ENCODE measurements at places on chromosomes 16 and 17.

DNA sequence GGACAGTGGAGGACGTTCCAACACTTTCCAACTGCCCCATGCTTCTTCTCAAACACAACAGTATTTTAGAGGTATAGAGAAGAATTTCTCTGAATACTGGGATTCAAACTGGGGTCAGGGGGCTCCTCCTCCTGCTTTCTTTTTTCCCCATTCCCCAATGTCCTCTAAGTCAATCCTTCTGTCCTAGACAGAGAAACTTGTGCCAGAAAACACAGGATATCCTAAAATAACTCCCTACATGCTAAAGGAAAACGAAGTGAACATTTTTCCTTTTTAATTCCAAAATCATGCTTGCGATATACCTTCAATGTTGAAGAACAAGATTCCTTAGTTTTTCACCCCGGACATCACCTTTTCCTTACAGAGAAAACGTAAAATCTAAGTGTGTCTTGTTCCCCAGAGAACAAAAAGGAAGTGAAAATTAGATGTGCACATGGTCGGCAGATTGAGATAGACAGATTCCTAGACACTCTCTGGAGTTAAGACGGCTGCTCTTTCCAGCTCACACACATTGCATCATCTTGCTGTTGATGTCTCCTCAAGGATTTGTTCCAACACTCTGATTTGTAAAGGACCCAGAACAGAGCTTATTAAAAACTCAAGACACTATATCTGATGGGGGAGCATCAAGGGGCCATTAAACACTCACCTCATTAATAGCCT, 228.2 kb downstream of the GRIN2A start:
- no peak for DNase-seq

GRCh38 chr16:20871258-20871657, 28.9 kb downstream of the DCUN1D3 start:
- no peak for DNase-seq

DNA sequence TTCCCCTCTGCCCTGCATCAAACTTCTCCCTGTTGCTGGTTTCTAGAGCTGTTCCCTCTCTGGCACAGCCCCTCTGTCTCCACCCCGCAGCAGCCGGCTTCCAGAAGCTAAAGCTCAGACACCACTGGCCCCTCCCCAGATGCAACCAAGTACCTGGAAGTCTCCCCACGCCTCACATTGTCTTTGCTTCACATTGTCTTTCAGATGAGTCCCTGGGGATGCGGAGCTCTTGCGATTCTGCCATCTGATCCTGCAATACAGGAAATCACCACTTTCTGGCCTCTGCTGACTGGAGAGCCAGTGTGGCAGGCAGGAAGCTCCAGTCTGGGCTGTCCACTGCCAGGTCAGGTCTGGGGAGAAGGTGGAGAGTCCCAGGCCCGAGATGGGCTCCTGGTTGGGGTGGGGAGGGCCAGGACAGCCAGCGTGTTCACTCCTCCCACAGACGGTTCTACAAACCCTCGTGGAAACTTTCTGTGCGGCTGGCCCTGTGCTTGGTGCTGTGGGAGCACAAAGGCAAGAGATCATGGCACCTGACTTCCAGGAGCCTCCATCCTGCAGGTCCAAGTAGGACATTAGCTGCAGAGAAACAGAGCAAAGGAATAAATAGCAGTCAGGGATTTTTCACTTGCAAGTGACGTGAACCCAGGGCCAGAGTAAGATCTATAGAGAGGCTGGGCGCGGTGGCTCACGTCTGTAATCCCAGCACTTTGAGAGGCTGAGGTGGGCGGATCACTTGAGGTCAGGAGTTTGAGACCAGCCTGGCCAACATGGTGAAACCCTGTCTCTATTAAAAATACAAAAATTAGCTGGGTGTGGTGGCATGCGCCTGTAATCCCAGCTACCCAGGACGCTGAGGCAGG, 47.9 kb upstream of the MAP3K14 start:
- DNase-seq: peak; percentile 60

DNA sequence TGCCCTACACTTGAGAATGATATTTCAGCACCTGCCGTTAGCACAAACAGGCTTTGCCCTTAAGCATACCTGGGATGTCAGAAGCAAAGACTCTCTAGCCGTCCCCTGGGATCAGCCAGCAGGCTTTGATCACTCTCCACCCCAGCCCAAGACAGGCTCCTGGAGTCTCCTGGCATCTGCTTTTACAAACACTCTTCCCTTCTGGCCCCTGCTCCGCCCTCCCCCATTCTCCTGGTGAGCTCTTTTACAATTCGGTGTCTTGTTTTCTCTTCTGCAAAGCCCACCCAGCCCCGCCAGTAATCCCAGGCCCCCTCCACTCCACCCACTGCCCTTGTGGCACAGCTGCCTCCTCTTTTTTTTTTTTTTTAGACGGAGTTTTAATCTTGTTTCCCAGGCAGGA, 50.4 kb downstream of the KATNIP start:
- DNase-seq: no peak

GRCh38 chr16:85157813-85158742, 45.8 kb upstream of the CIBAR2 start:
- no peak for DNase-seq

DNA sequence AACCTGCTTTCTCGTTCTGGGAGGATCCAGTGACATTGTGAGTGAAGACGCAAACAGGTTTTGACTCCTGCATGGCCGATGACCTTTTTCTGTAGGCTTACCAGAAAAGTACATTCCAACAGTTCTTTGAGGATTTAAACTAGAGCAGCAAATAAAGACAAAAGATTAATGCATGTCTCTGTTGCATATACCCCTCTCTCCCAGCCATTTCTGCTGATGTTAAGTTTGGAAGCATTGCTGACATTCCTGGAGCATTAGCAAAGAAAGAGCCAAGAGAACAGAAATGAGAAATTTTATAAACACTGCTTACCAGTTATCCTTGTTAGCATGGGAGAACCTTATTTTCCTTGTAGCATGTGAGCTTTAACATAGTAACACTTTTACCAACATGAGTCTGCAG, 49.3 kb downstream of the SIAH1 start:
- peak; percentile 57 for DNase-seq

- DNase-seq: no peak
Measured at GRCh38 chr17:17448076-17448475, 28.7 kb upstream of the MED9 start.

DNA sequence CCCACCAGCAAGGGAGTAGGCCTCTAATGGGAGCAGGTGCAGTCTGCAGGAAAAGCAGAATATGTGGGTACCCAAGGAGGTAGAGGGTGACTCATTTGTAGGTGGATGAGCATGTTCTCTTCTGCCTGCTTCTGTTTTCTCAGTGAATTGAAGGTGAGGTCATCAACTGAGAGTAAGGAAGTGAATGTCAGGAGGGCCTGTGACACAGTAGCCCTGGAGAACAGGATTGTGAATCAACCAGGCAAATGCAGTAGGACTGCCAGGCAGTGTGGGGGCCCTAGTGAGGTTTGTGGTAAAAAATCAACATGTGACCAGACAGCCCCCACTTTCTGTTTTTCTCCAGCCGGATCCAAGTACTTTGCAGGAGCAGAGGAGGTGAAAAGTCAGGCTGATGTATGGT, 150.5 kb upstream of the SOX9 start:
- no peak for DNase-seq

- no peak for DNase-seq
Measured at GRCh38 chr17:45018514-45018847, 33.0 kb downstream of the DCAKD start.

DNA sequence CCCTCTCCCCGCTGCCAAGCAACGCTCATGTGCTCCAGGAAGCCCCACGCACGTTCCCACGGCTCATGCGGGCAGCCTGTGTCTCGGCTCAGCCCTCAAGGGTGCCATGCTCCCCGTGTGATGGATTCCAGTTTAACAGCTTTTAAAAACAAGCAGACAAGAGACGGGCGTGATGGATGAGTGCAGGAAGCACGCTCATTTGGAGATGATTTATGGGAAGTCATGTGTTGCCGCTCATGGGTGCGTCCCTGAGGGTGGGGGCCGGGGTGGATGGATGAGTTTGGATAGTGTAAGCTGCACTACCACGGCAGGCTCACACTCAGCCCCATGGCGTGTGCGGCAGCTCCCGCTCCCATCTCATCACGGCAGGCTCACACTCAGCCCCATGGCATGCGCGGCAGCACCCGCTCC, 132.8 kb downstream of the RBFOX3 start:
- no peak for DNase-seq

DNA sequence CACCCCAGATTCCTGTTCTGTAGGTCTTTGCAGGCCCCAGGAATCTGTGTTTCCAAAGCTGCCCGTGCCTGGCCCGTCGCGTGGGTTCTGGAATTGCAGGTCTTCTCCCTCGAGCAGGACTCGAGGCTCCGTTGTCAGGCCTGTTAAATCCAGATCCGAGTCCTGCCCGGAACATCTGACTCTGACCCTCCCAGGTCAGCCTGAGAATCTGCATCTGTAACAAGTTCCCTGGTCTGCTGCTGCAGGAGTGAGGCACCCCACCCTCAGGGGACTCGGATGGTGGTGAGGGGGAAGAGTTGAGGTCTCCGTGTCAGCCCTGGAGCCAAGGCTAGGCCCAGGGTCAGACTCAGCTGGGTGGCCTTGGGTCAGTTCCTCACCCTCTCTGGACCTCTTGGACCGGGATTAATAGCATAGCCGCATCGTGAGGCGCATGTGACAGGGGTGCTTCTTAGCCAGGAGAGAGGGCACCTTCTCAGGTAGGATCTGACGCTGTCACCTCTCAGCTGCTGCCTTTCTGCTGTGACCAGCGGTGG, 8.8 kb downstream of the SPIRE2 start:
- no peak for DNase-seq

- no peak for DNase-seq
Measured at GRCh38 chr16:86906623-86907022, 328.3 kb downstream of the FOXL1 start.

DNA sequence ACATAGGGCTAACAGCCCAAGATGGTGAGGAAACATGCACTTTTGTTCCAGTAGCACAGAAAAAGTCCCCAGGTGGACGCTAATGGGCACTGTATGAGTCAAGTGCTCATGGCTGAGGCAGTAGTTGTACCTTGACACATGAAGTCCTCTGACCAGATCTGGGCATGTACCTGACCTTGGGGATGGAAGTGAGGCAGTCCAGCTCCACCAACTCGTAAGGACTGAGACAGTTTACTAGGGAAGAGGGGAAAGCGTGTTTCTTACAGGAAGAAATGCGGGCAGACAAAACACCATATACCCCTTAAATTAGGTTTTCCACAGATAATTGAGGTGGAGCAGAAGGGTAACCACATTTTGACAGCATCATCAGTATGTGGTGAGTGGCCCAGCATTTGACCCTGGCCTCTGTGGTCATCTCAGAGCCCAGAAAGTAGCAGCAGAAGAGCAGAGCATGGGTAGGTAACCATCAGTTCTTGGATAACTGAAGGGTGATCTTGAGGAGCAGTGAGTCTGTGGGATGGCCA, 32.4 kb upstream of the METTL9 start:
- no peak for DNase-seq

- DNase-seq: no peak
Measured at GRCh38 chr16:68839831-68840230, 3.5 kb upstream of the TANGO6 start.

DNA sequence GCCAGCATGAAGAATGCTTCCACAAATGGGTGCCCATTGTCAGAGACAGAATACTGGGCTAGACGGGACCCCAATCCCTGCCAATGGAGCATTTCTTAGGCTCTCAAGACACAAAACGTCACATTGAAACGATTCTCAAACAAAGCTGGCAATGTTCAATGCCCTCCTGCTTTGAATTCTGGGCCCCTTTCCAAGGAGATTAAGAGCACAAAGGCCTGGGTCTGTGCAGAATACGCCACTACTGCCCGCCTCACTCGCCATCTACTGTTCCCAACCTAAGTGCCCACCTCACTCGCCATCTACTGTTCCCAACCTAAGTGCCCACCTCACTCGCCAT, 9.7 kb downstream of the CFAP20 start:
- DNase-seq: no peak

GRCh38 chr16:35748621-35749252, 2289.3 kb downstream of the TP53TG3F start:
- DNase-seq: no peak

DNA sequence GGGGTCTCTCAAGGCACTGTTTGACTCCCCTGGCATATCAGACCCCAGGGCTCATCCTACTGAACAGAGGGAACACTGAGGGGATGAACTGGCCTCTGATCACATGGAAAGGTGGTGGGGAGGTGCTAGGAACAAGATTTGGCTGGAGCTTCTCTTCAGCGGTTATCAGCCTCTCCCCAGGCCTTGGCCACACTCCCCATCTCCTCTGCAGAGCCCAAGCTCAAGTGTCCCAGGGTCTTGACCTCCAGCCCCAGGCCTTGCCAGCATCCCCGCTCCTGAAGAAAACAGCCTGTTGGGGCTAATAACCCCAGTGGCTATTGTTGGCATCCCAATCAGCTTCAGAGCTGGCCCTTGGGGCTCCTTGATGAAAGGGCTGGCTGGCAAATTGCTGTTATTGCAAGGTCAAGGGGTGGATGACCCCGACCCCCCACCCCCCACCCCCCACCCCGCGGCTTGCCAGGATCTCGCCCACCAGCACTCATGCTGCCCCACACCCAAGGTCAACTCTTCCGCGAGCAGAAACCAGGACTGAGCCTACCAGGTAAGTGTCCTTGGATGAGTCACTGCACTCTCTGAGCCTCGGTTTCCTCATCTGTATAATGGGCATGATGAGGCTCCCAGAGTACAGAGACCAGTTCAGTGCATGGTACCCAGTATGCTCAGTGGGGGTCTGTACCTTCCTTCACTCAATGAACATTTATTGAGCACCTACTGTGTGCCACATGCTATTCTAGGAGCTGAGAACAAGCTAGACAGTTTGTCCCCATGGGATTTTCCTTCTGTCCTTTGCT, 18.8 kb upstream of the FAM83G start:
- DNase-seq: no peak

DNA sequence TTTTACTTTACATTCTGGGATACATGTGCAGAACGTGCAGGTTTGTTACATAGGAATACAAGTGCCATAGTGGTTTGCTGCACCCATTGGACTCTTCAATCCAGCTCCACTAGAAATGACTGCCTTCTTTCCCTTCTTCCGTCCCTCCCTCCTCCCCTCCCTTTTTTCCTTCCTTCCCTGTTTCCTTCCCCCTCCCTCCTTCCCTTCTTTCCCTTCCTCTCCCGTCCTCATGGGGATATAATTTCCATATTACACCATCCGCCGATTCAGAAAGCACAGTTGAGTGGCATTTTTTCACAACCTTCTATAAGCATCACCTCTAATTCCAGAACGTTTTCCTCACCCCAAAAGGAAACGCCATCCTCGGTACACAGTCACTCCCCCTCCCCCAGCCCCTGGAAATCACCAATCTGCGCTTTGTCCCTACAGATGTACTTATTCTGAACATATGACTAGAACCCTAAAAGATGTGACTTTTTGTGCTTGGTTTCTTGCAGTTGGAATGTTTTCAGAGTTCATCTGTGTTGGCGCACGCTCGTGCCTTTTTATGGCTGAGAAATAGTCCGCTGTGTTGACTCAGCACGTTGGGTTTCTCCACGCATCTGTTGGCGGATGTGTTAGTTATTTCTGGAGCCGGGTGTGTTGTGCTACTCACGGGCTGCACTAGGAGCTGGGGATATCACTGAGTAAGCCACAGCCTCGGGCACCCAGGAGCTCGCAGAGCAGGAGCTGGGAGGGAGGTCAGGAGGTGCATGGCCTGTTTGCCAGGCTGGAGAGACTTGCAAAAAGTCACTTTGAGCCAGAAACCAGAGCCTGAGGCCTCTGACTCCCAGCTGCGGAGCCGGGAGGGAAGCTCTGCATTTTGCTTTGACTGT, 336.4 kb downstream of the SEC14L1 start:
- DNase-seq: peak; percentile 94

- DNase-seq: peak; percentile 17
Measured at GRCh38 chr16:64450177-64450576, 671.7 kb downstream of the CDH11 start.

- no peak for DNase-seq
Measured at GRCh38 chr17:5248821-5249479, 14.3 kb upstream of the SCIMP start.

- DNase-seq: peak; percentile 94
Measured at GRCh38 chr17:47066841-47067682, 88.0 kb upstream of the RPRML start.

GRCh38 chr16:29868396-29869009, 5.5 kb upstream of the CDIPT start:
- no peak for DNase-seq

Measured in fibroblast of pulmonary artery (primary cell).